Activated CD8-positive, alpha-beta T cell treated with anti-CD3 and anti-CD28 coated beads, Interleukin-2, amount 10 ng/mL, durations not matched to agents 7 days and 5 days (primary cell): ENCODE measurements at places on chromosomes 2 and 18.

- no peak for DNase-seq
Observed at GRCh38 chr2:20330192-20330591, 20.5 kb downstream of the PUM2 start.

DNA sequence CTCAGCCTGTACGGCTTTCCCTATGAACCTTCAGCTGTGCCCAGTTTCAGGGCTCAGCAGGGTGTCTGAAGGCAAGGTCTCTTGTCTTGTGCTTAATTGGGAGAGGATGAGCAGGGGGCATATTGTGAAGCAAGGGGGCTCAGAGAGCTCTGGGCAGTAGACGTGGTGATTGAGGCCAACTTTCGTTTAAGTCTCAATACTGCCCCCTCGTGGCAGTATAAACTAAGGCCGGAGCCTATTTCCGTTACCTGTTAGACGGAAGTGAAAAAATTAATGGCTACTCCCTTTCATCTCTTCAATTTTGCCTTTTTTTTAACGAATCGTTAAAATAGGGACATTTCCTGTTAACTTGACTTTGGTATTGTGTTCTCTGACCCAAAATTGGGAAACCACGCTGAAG is 193.4 kb downstream of the TDRD15 start:
- DNase-seq = peak; percentile 49

- peak; percentile 59 for DNase-seq
Observed at GRCh38 chr2:74843899-74844298, 10.0 kb downstream of the HK2 start.

DNA sequence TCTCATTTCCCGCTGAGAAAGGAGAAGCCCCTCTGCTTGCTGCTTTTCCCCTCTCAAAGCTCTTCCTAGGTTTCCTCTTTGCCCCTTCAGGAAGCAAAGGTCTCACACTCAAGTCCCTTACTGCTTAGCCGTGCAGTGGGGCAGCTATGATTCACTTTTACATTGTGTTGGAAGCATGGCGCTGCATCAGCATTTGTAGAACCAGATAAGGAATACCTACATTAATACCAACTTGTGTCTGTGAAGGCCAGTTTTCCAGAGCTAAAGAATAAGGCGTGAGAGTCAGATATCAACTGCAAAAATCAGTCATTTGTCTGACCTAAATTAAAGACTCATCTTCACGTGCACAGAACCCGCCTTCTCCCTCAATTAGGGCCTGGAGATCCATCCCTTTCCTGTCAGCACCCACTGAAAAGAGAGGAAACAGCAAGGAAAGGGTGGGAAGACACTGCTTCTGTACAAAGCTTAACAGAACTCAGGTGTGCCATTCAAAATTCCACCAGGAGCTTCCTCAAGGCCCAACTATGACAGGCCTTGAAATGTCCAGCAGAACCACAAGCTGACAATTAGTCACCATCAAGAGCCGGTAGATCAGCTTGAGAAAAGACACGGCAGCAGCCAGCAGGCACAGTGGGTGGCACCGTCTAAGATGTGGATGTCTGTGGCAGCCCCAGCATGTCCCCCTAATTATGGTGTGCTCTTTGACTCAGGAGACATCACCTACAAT is 16.1 kb upstream of the XDH start:
- DNase-seq = no peak

DNA sequence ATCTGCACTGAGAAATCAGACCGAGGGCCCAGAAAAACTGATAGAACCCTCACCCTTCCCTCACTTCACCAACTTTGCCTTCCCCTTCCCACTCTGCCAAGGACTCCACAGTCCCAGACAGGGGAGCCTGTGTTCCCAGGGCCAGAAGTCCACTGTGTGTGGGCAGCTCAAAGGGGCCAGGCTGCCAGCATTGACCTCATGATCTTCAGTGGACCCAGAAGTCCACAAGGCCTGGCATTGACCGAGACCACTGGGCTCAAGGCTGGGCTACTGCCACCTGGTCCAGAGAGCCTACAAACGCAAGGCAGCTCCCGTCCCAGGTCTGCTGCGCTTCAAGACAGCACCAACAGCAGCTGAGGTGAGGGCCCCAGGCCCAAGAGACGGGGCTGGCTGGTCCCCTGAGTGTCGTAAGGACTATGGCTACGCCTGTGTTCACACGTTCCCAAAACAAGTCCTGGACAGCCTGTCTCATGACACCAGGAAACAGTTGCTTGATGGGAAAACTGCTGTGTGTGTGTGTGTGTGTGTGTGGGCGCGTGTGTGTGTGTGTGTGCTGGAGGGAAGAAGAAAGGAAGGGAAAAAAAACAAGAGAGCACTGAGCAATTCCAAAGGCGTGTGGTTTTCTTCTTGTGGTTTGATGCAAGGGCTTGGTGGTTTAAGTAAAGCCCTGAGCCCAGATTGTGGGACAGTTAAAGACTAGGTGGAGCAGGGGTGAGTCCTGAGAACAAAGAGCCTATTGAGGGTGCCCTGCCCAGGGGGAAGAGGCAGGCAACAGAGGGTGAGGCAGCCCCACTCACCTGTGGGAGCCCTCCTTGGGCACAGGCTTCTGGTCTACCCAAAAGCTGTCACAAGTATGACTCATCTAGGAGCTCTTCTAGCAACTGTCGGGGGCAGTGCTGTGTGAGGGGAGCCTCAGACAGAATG is 46.6 kb upstream of the ZBTB7C start:
- peak; percentile 58 for DNase-seq

DNA sequence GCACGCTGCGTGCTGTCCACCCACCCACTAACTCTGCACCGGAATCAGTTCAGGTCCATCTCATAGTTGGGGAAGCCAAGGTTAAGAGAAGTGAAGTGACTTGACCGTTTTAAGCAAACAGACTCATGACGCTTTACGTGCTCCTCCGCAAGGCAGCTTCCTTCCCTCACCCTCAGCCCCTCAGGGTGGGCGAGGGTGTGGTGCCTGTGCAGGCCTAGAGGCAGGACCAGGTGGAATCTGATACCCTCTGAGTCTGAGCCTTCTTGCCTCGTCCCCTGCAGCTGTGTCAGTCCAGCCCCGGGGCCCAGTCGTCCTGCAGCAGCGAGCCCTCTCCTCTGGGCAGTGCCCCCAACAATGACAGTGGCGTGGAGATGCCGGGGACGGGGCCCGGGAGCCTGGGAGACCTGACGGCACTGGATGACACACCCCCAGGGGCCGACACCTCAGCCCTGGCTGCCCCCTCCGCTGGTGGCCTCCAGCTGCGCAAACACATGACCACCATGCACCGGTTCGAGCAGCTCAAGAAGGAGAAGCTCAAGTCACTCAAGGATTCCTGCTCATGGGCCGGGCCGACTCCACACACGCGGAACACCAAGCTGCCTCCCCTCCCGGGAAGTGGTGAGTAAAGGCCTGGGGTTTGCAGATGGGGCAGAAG is 250.5 kb downstream of the GLI2 start:
- DNase-seq = no peak

DNA sequence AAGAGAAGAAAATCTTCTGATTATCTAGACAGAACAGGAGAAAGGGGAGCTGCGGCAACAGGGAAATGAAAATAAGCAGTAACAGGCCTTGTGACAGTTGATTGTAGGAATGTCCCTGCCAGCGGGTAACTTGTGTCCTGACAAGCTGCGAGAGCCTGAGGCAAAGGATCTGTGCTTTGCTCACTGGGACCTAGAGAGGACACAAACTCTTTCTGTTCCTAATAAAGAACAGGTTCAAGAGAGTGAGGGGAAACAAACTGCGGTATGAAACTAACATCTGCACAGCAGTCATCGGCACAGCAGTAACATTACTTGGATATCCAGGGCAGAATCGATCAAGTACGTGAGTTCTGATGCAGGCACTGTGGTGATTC is 103.7 kb upstream of the THOC1 start:
- DNase-seq = no peak

DNA sequence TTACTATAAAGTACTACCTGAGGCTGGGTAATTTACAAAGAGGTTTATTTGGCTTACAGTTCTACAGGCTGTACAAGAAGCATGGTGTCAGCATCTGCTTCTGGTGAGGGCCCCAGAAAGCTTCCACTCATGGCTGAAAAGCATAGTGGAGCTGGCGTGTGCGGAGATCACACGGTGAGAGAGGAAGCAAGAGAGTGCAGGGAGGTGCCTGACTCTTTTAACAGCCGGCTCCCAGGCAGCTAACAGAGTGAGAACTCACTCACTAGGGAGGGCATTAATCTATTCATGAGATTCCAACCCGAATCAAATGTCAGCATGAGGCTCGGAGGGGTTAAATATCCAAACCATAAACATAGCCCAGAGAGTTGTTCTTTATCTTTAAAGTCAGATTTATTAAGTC is 117.3 kb downstream of the LDLRAD4 start:
- no peak for DNase-seq

DNA sequence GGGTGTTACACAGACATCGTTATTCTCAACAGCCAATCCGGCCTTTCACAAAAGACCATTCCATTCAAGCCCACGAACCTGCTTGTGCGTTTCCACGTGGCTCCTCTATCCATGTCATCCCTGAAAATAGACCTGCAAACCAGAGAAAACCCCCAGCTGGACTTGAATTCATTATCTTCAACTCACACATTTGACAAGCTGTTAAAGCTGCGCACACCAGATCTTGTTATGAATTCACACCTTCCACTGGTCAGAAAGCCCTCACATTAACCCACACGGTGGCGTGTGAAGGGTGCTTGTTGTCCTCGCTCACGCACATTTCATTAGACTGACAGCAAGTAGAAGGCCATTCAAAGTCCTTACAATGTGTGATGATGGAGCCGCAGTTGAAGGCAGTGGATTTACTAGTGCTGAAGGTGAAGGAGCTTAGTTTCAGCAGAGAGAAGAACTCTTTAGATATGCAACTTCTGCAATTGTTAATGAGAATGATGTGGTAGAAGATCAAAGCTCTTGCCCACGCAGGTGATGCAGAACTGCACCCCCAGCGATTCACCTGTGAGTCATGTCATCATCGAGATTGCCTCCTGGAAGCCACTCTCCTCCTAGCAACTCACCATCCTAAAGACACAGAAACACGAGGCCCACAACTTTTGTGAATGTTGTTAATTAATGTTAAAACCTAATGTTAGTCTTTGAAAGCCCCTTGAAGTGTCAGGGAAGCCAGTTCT is 224.8 kb upstream of the SOX11 start:
- DNase-seq = no peak

GRCh38 chr18:8984131-8984721 is 118.3 kb upstream of the NDUFV2 start:
- DNase-seq = no peak

- DNase-seq = no peak
Observed at GRCh38 chr2:144607891-144608521, 88.1 kb upstream of the ZEB2 start.

- DNase-seq = no peak
Observed at GRCh38 chr18:74819433-74820059, 221.9 kb downstream of the ZNF407 start.

DNA sequence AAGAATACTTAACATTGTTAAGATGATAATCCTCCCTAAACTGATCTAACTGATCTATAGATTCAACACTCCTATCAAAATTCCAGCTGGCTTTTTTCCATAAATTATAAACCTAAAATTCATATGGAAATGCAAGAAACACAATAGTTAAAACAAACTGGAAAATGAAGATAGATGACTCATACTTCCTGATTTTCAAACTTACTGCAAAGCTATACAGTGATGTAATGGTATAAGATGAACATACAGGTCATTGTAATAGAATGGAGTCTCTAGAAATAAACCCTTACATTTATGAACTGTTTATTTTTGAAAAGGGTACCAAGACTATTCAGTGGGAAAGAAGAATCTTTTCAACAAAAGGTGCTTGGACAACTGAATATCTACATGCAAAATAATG is 32.3 kb downstream of the UBXN4 start:
- no peak for DNase-seq

DNA sequence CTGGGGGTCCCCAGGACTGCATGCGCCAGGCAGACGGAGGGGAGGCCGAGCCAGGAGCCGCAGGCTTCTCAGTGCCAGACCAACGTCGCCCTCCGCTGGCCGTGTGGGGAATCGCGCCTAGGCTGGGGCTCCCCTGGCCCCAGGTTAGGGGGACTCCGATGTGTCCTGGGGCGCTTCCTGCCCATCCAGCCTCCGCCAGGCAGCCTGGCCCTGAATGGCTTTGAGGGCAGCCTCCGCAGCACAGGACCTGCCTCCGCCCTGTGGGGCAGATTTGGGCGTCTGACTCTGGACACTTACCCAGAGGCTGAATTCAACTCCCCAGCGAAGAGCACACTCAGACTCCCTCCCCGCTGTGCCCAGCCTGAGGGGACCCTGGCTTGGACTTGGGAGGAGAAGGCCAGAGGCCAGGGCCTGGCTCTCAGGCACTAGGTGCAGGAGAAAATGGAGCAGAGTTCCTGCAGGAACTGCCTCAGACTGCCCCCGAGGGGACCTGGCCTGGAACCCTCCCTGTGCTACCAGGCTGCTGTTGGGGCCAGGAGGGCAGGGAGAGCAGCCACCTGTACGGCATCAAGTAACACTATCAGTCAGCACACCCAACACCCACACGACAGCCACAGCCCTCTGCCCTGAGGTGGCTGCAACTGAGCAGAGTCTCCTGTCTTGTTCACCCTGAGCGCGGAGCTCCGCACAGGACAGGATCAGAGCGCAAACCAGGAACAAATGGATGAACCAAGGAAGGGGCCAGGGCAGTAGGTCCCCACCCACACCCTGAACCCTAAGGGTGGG is 597 bp upstream of the TEKT4 start:
- peak; percentile 46 for DNase-seq

DNA sequence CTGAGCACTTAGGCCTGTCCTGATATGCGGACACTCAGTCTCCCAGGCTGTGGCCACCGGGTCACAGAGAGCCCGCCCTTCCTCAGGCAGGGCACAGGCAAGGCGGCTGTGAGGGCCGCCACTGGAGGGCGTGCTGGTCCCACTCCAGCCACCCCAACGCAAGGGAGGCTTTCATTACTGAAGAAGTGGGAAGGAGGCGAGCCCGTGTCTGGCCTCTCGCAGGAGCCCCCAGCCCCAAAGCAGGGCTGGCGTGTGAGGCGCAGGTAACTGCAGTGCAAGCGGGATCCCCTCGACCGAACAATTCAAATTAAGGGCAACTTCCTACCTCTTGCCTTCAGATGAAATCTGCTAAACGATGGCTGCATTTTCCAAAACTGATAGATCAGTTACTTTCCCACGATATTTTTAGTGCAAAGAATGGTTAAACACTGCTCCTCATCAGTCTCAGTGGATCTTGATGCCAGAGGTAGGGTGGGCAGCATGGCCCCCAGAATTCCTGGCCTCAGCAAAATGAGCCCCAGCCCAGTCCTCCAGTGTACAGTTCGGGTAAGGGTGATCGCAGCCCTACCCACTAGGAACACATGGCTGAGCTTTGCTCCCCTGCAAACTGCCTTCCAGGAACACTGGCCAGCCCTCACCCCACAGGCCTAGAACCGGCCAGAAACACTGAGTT is 97.2 kb downstream of the SEPTIN10 start:
- DNase-seq = no peak

- no peak for DNase-seq
Observed at GRCh38 chr2:62589691-62590356, 83.8 kb upstream of the TMEM17 start.

DNA sequence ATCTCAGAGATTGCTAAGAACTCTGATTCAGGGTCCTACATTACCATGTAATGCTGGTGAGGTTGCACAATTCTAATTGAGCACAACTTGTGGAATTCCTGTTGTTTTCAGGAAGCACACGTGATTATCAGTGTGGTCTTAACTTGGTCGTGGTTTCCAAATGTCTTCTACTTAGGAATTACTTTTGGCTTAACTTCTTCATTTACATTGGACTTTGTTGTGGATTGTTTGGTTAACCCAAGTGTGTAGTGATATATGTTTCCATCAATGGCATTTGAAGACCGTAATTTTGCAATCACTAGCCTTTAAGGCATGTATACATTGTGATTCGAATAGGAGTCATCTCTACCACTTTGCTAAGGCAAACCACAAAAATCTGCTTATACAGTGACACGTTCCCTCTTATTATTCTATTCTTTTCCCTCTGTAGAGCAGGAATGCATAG is 373.3 kb downstream of the IRS1 start:
- no peak for DNase-seq

- no peak for DNase-seq
Observed at GRCh38 chr18:50441016-50441415, 66.2 kb downstream of the SKA1 start.
